NCI-H1930 (cell line): ENCODE measurements at places on chromosomes 3 and 15.

- no peak for DNase-seq
Measured at GRCh38 chr3:120597445-120598049, 1.4 kb downstream of the NDUFB4 start.

DNA sequence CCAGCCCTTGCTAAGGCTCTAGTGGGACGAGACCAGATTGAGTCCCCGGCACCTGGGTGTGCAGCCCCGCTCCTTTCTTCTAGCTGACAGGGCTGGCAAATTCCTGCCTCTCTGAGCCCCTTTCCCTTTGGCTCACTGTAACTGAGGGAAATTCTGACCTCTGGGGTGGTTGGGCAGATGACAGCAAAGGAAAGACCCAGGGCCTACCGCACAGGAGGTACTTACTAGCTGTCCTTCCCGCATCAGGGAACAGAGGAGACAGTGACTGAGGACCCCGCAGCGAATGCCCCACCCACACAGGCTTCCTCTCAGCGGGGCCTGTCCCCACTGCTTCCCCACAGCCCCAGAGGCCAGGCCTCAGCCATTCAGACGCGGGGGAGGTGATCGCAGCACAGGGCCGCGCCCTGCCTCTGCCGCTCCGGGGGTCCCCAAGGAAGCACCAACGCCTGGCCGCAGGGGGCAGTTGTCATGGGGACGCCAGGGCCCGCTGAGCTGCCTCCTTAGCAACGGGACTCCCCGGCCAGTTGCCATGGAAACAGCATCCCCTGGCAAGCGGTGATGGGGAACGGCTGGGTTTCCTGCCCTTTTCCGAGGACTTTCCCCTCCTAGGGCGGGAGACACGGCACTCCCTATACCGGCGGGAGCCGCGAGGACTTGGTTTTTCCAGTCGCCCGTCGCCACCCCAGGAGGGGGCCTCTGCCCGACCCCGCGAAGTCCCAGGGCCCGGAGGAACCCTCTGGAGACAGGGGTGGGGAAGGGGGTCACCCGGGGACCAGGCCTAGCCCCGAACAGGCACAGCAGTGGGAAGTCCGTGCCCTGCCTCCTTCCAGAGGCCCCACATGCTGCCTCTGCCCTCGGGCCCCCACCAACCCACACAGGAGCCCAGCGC lies 50.1 kb downstream of the HCN4 start:
- DNase-seq: peak; percentile 28

GRCh38 chr3:186511245-186511644 lies 32.9 kb downstream of the CRYGS start:
- DNase-seq: no peak

DNA sequence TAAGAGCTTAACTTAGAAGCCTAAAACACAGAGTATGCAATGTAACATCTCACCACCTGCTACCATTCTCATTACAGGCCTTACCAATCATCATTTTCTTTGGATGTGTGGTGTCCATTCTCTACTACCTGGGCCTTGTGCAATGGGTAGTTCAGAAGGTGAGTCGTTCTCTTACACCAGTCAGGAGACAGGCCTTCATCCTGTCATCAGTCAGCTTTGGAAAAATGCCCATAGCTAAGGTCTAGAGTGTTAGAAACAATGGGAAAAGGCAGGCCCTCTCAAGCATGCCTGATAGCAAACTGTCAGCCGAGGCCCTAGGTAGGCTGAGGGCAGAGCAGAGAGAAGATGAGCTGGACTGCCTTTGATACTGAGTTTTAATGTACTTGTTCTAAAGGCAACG lies 13.5 kb downstream of the SLC28A2 start:
- DNase-seq: no peak

GRCh38 chr15:91926908-91927270 lies 73.4 kb downstream of the SLCO3A1 start:
- no peak for DNase-seq

DNA sequence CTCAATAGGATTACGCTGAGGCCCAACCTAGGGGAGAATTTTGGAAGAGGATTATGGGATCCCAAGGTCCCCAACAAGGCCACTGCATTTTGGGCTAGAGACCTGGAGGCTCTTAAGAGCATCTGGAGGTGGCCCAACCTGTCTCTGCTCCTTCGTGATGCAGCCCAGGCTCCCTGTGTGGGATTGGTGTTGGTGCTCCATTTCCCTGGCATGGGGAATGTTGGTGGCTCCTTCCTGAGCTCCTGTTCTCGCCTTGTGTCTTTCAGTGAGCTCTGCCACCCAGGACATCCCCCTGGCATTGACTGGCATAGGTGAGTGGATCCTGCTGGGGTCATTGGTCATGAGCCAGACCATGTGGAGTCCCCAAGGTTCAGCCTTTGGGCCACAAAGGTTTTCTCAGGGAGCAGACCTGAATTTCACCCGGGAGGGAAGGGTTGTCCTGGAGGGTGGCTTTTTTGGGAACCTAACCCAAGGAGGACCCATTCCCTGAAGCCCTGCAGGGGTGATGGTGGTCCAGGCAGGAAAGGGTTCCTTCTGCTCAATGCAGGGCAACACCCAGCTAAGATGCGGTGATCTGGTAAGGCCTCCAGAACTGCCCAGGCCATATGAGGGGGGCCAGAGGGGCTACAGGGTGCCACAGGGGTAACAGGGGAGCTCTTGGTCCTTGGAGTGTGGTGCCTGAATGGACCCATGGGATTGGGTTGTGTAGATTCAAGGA lies 202.5 kb downstream of the UBE3A start:
- no peak for DNase-seq

DNA sequence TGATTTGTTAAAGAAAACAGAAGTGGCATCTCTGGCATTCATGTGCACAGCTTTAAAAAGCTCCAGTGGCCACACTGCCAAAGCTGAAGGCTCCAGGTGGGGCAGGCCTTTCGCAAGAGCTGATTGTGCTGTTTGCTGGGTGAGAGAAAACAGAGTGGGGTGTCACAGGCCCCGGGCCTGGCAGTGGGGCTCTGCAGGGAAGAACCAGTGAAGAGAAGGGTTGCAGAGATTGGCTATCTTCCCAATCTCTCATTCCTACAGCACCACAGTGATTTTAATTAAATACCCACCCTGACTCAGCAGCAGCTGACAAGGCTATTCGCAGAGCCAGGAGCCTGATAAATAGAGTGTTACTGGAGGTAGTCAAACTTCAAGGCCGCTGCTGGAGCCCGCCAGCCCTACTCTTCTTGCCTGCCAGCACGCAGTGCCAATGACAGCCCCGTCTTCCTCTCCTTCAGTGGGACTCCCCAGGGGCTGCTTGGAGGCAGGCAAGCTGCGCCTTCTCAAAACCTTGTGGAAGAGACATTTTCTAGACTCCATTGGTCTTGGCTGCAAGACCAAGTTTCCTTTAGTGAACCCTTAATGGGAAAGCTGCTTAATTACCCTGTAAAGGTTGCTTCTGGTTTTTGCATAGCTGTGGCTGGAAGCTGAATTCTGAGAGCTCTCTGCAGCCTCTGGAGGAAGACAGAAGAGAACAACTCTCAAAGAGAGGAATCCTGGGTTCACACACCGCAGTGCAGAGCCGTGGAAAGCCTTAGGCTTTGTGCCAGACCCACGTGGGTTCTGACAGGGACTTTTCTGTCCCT lies 225.8 kb upstream of the SLCO3A1 start:
- DNase-seq: no peak

DNA sequence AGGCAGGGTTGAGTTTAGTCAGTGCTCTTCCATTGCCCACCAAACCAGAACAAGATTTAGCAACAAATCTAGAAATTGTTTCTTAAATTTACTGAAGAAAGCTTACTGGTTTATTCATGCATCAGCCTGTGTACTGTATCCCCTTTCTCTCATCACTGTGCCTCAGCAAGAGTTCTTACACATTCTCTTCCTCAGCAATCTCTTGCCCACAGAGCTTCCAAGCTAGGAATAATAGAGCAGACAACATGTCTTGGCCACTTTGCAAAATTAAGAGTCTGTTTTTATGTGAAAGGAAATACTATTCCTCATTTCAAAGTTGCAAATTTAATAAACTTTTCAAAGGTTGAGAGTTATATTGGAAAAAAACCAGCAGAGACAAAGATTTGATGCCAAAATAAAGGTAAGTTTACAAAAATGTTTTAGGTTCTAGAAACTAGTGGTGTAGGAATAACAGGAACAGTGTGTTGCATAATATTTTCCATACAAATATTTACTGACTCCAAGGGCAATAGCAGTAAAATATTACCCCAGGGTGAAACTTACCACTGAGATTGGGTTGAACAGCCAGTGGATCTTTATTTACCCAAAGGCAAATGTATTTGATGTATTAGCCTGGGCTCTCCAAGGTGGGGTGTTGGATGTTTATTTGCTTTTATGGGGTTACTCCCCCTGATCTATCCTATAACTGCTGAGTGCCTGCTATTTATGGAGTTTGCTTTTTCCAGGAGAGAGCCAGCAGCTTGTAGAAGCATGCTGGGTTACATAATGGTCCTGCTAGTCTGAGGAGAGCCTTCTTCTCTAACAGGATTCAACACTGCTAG lies 276.7 kb downstream of the ADAMTSL3 start:
- DNase-seq: no peak

DNA sequence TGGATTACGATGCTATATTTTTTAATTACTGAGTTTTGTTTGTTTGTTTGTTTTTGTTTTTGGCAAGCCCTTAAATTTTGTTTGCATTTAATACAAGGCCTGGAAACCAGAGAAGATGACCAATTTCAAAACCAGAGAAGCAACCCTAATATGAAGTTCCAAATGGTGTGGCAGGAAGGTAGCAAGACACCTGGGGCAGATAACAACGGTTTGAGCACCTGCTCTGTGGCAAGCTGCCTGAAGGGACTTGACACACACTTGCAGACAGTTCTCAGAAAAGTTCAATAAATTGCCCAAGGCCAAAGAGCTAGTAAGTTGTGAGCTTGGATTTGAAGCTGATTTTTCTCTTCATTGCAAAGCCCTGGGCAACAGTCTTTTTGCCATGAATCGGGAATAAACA lies 151.2 kb upstream of the UBE2E1 start:
- DNase-seq: no peak

- DNase-seq: no peak
Measured at GRCh38 chr3:129723558-129724324, 117.3 kb upstream of the PLXND1 start.

DNA sequence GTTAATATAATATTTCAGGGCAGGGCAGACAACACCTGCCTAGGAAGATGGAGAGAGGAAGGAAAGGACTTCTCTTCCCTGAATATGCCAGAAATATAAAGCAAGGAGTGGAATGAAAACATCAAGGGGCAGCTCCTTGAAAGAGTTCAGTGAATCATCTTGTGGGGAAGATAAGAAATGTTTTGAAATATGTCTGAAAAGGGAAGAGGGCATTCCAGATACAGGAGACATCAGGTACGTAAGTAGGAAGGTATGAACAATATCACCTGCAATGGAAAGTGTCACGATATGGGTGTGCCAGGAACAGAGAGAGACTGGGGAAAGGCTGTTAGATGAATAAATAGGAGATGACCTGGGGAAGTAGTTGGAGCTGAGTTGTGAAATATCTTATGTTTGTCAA lies 75.8 kb upstream of the WDR72 start:
- no peak for DNase-seq

DNA sequence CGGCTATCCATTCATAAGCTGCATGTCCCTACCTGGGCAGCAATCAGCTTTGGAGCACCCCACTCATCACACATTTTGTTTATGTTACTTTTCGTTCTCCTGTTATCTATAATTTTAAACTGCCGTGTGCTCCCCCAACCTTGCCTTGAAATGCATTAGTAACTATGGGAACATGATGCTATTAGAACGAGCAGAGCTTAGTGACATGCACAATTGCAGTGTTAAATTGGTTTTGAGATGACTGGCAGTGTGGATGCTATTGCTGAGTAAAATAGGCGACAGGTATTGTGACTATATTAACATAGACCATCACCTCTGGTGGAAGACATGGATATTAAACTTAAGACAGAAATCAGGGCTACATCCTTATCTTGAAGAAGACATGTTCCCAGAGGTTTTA lies 191.6 kb downstream of the KCNAB1 start:
- DNase-seq: no peak

- DNase-seq: no peak
Measured at GRCh38 chr3:16468336-16469098, 45.0 kb downstream of the RFTN1 start.

DNA sequence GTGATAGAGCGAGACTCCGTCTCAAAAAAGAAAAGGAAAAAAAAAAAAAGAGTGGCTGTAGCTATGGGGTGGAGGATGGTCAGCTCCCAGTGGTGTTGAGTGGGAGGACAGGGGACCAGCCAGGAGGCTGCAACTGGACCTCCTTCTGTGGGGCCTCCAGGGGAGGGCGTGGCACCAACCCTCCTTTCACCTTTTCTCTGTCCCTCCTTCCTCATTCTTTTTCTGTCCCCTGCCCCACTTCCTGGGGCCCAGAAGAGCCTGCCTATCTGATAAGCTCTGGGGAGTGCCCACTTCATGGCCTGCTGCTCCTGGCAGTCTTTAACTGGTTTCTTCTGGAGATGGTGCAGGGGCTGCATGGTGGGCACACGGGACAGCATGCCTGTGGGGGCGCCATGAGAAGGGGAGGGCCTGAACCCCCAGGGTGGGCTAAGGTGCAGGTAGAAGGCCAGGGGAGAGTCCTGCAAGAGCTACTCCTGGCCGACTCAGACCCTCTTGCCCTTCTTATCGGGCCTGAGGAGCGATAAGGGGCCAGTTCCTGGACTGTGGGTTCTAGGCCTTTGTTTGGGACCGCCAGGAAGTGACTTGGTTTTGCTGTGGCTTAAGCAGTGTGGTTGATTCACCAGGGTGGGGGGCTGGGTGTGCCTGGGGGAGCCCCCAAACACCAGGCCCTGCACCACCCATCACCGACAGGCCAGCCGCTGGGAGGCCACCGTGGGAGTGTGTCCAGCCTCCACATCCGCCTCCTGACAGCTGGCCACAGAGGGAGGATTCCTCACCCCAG lies 49.4 kb upstream of the FLNB start:
- no peak for DNase-seq

DNA sequence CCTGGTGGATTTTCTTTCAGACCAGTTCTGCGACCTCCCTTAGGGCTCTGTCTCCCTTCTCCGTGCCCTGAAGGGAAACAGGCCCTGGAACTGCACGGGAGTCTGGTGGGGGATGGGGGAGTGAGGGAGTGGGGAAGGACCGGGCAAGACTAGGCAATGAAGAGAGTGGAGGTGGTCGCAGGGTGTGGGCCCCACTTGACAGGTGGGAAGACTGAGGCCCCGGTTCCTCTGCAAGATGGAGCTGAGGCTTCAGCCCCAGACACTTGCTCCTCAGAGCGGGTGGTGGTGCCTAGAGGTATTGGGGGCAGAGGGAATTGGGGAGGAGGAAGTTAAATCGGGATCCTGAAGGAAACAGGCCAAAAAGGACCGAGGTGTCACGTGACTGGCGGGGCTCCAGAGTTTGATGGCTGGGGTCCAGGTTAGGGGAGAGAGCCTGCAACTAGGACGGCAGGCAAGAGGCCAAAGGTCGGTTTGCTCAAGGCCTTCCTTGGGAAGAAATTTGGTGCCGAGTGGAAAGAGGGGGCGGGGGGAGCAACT lies 597 bp upstream of the CAMK1 start:
- DNase-seq: no peak

GRCh38 chr3:178671377-178671776 lies 135.1 kb downstream of the KCNMB2 start:
- no peak for DNase-seq
